ENCODE measurements at places on chromosomes 11 and 22.
A peak's percentile ranks its signal among the peaks of the same experiment; 100 is the strongest.

DNA sequence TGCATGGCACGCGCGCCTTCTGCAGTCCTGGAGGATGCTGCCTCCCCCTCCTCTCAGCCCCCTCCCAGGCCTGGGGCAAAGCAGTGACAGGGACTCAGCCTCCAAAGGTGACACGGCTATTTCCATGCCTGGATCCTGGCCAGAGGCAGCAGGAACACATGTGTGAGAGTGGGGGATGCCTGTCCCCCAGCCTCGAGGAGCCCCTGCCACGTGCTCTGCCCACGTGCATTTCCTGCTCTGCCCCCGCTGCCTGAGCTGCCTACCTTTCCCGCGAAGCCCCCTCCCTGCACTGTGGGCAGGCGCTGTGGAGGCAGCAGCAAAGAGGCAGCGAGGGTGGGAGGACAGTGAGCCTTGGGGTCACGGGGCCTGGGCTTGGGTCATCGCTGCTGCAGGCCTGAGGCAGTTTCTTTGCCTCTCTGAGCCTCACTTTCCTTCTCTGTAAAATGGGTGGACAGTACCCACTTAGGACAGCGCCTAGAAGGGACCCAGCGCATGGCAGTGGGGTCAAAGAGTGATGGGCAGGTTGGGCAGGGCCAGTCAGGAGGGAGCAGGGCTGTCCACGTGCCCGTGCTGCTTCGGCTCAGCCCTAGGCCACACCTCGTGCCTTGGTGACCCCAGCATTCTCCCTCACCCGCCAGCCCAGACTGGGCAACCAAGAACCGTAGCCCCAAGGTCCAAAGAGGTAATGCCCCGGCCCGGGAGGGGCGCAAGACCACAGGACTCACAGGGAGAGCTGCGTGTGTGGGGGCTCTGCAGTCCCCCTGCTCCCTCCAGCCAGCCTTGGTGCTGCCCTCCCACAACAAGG, 48.6 kb downstream of the FLRT1 start:
- DNase-seq, result no peak

GRCh38 chr22:42811459-42811858, 45.6 kb downstream of the ARFGAP3 start:
- no peak for DNase-seq

GRCh38 chr11:103358251-103358650, 249.0 kb downstream of the DYNC2H1 start:
- no peak for DNase-seq

- DNase-seq, result no peak
Observed at GRCh38 chr11:115167456-115167855, 336.8 kb downstream of the CADM1 start.

DNA sequence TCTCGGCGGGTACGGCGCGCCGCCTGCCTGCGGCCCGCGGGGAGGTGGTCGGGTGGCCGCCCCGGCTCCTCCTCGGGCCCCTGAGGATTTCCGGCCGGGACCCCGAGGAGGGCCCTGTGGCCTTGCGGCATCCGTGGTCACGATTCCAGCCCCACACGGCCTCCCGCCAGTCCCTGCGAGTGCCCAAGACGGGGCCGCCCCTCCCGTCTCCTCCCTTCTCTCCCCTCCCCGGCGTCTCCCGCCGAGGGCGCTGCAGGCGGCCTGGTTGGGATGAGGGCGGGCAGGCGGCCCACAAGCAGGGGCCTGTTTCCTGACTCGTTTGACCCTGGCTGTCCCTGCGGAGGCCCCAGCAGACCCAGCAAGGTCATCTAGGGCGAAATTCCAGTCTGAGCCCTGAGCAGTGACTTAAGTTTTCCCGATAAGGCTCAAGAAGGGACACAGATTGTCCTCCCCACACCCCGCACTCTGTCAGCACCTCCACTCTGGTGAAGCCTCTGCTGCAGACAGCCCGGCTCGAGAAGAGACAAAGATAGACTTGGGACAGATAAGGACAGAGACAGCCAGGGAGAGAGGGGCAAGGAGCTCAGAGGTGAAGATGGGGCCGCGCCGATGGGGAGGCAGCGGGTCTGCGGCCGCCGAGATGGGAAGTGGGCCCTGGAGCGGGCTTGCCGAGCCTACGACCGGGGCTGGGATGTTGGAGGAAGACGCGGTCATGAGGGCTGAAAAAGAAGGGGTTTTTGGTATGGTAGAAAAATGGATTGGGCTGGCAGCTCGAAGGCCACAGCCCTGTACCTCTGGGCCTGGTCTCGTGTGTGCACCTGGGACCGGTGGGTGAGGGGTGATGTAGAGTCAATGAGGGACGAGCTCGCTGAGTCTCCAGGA, 95.0 kb downstream of the SWAP70 start:
- peak; percentile 64 for DNase-seq

DNA sequence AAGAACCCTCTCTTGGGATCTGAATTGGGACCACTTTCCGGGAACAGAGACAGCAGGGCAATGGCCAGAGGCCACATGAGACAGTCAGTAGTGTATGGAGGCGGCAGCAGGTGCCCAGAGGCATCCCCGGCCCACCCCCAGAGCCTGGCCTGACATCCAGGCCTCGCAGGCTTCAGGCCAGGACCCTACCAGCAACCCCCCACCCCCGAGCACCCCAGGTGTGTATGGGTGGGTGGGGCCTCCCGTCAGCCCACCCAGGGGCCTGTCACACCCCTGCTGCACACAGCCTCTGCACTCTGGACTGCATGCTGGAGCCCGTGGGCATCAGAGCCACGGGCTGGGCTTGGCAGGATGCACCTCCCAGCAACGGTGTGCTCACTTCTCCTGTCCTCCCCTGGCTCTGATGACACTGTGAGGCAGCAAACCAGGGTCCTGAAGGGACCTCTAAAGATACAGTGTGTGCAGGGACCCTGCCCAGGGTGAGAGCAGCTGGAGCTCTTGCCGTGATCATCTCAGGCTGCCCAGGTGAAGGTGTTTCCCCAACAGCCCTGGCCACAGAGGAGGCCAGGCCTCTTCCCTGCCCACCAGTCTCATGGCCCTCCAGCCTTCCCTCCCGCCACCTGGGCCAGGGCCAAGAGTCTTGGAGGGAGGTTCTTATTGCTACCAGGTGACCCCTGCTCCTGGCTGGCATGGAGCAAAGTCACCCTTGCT, 88.8 kb upstream of the SEPTIN5 start:
- no peak for DNase-seq

GRCh38 chr11:6538945-6539344, 41.9 kb downstream of the DNHD1 start:
- DNase-seq, result no peak

DNA sequence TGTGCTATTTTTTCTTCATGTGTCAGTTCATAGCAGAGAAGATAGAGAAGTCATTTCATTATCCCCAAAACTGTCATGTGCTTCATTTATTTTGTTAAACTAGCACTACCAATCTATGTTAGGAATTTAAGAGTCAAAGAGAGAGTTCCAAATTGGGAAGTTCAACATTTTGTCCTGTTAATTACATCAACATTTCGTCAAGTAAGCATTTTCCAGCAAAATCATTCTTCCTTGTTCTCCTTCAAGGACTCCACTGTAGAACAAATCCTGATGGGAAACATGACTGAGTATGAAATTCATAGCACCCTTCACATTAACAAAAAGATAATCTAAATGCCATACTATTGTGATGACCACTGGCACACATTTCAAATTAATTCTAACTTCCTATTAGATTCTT, 59.1 kb downstream of the PACSIN2 start:
- DNase-seq, result no peak

DNA sequence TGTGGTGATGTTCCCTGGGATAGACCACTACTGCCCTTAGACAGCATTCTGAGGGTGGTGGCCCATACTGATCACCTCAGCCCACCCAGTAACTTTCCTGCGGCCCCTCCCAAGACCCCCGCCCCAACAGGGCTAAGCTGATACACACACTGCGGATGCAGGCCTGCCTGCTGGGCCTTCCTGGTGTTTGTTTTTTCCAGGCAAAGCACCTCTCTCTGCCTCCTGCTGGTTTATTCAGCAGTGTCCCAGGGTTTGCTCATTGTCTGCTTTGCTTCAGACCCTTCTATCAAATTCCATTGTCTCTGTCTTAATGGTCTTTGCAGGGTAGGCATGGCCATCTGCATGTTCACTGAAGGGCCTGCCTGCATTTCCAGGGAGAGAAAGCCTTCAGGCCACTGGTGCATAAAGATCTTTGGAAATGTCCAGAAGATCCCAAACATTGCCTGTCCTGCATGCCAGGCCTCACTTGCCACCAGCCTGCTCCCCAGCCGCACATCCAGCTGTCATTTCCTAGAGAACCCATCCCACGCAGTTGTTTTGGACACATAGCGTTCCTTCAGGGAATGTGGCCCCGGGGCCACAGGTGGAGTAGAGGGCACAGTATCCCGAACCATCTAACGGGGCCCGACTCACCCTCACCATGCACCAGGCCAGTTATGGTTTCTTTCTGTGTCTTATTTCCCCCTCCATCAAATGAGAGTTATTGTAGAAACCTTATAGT, 50.2 kb downstream of the BCR start:
- DNase-seq, result no peak

DNA sequence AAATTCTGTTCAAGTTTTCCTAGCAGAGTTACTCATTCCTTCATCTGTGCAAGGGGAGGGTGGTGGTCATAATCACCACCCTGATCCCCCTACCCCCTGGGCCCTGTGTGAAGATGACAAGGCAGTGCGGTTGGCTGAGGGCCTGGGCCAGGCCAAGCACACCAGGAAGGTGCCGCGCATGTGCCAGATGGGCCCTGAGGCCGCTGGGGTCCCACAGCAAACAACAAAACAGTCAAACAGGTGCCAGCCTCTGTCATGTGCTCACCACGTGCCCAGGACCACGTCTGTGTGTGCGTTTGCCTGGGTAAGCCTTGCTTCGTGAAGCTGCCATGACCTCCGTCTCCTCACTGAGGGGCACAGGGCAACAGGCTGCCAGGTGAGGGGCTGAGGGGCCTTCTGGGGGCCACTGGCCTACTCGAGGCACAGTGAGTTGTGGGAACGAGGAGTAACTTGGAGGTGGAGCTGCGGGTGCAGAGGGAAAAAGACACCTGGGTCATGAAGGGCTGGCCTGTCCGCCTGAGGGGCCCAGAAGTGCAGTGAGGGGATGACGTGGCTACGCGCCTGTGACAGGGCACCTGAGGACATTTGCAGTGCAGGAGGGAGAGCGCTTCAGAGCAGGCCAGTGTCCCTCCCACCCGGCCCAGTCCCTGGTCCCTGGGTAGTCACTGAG, 25.8 kb downstream of the RSPH14 start:
- DNase-seq, result no peak

DNA sequence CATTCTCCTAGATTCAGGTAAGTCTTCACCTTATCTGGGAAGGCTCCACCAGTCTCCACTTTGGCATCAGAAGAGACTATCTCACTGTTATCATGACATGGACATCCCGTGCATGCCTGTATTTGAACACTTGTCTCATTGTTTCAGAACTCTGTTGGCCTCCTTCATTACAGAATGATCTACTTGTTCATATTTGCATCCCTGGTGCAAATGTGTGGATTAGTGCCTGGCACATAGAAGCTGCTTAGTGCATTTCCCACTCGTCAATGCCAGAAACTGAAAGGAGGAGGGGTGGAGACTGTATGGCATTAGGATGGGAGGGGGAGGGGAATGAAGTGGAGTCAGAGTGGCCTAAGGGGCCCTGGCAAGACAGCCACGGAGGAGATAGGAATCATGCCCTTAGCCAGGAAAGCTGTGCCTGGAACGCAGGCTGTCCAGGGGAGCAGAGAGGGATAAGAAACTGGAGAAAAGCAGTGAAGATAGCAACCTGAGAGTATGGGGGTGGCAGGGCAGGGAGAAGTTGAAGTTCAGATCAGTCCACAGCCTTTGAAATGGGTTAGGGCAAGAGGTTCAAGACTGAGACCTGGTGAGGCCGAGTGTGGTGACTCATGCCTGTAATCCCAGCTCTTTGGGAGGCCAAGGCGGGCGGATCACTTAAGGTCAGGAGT, 53.8 kb upstream of the CAPRIN1 start:
- DNase-seq, result no peak

All from RCC 7860 (cell line).